ENCODE measurements at places on chromosomes 12 and 14.

DNA sequence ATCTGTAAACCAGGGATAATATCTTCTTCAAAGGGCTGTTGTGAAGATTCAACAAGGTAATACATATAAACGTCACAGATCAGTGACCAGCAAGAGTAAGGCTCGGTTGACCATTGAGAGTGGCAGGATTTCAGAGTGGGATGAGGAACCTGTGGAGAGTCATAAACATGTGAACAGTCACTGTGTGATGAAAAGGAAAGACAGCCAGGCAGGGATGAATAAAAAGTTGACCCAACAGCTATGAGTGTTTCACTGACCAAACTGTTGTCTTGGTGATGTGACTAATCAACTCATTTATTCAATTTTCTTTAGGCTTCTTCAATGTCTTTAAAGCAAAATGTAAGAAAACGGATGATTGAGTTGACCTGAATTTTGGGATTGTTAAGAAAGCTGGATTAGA is 8.6 kb upstream of the FRMD6 start:
- DNase-seq: no peak

GRCh38 chr12:124392271-124392666 is 97.4 kb downstream of the RFLNA start:
- no peak for DNase-seq

GRCh38 chr12:52204095-52204930 is 12.5 kb upstream of the KRT80 start:
- no peak for DNase-seq

- no peak for DNase-seq
Observed at GRCh38 chr12:34257093-34257492, 234.8 kb downstream of the ALG10 start.

DNA sequence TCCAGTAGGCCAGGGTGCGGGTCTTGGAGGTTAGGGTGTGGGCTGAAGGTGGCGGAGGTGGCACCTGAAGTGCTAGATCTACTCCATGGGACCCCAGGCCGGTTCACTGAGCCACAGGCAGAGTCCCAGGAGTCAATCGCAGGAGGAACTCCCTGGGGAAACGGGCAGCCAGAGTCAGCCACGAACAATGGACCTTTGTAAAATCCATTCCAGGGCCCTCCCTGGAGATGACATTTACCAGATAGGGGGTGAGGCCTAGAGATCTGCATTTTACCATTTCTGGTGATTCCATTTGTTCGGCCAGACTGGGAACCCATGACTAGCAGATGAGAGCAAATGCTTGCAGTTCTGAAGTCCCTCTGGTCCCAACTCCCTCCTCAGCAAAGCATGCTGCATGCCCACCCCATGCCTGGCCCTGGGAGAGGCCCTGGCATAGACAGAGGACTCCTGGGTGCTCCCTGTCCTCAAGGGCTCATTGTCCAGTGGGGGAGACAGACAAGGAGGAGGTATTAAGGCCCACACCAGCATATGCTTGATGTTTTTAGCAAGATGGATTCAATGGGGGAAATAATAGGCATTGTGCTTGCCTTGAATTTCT is 115.5 kb downstream of the EML1 start:
- no peak for DNase-seq

DNA sequence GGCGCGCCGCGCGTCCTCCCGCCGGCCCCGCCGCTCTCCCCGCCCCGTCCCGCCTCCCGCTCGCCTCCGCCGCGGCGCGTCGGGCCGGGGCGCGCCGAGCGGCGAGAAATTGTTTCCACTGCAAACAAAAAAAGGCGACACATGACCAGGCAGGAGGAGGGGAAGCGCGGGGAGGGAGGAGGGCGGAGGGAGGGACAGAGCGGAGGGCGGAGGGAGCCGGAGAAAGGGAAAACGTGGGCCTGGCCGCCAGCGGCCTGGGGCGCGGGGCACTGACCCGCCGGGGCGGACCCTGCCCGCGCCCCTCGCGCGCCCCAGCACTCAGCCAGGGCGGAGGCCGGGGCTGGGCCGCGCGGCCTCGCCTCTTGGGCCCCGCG is at the start of gene FOXN3:
Gene FOXN3, minus strand, starts transcription at position 143 of the 374 bp plus-strand sequence. CDS start 4,757 bp downstream, outside the sequence.
- DNase-seq: peak; percentile 74

GRCh38 chr12:114995891-114996290 is 311.9 kb upstream of the TBX3 start:
- no peak for DNase-seq

DNA sequence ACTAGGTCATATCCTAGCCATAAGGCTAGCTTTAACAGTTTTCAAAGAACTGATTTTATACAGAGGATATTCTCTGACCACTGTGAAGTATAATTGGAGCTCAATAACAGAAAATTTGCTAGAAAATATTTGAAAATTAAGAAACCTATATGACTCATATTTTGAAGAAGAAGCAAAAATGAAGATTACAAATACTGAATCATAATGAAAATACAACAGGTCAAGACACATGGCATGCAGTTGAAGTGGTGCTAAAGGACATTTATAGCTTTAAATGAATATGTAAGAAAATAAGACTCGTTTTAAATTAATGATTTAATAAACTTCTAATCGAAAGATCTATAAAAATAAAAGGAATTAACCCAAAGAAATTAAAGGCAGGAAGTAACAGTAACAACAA is 1234.6 kb downstream of the SLC16A7 start:
- no peak for DNase-seq

- no peak for DNase-seq
Observed at GRCh38 chr12:30661210-30661609, 34.5 kb downstream of the IPO8 start.

- DNase-seq: no peak
Observed at GRCh38 chr12:27686147-27686546, 10.1 kb upstream of the REP15 start.

DNA sequence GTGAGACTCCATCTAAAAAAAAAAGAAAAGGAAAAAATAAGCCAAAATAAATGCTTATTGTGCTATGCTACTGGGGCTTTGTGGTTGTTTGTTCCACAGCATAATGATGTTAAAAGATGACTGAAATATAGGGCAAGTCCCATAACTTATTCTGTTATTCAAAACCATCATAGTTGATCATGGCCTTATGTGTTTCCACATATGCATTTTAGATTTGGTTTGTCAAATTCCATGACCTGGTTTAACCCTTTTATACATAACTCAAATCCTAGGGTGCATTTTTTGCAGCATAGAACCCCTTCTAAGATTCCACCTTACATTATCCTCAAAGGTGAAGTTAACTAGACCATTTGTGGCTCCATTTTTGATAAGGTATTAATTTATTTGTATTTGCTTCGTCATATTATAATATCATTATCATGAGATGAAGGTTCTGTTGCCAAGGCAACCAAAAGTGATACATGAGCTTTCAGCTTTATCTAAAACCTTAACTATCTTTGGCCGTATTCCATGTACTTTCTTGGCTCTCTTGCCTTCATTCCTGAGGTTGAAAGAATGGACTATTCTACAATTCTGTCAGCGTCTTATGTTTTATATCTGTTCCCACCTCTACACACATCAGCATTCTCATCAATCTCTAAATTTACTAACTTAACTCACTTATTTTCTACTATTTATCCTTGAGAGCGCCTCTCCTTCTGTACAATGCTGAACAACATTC is 138.7 kb upstream of the DYRK2 start:
- no peak for DNase-seq

GRCh38 chr14:90585106-90585505 is 188.3 kb downstream of the CALM1 start:
- no peak for DNase-seq

DNA sequence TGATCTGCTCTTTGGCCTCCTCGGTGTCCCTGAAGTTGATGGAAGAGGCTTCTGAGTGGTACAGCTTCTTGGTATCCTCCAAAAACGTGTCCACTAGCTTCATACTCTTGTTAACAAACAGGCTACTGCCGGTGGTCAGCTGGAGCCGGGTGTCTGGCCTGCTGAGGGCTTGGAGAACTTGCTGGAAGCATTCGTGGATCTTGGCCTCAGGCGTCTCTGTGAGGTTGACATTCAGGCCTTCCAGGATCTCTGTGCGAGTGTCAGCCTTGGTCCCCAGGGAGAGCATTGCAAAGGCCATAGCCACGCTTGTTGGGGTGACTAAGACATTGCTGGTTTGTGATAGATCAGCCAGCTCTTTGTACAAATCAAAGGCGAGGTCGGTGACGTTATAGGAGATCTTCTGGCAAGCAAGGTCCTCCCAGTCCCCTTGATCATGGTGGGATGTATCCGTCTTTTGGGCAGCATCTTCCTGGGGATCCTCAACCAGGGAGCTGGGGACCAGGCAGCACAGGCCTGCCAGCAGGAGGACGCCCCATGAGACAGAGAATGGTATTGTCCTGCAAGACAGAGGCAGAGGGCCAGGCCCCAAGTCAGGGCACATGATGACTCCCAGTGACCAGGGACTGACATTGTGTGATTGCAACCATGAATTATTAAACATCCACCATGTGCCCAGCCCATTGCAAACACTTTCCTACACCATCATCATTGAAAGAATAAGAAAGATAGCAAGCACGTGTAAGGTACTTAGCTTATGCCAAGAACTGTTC is 22.1 kb downstream of the SERPINA1 start:
- no peak for DNase-seq

- no peak for DNase-seq
Observed at GRCh38 chr12:47307680-47308399, 228.1 kb upstream of the AMIGO2 start.

GRCh38 chr14:101469382-101470247 is 91.7 kb upstream of the DIO3 start:
- DNase-seq: no peak

GRCh38 chr12:123873793-123874192 is 98.8 kb downstream of the CCDC92 start:
- no peak for DNase-seq

DNA sequence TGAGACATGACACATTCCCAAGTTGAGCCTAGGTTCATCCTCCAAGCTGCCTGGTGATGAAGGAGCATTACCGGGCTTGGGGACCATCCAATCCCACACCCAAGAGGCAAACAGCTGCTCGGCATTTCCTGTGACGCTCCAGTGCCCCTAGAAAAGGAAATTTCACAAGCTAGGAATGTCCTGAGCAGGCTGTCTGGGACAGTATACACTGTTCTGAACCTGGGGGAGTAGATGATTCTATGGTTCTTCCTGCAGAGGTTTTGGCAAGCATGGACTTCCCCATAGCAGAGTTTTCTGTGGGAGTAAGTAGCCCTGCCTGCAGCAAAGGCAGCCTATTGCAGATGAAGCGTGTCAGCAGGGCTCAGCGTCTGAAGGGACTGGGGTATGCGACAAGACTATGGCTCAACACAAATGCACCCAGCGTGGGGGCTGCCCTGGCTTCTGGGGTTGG is 47.4 kb upstream of the SRSF5 start:
- no peak for DNase-seq

DNA sequence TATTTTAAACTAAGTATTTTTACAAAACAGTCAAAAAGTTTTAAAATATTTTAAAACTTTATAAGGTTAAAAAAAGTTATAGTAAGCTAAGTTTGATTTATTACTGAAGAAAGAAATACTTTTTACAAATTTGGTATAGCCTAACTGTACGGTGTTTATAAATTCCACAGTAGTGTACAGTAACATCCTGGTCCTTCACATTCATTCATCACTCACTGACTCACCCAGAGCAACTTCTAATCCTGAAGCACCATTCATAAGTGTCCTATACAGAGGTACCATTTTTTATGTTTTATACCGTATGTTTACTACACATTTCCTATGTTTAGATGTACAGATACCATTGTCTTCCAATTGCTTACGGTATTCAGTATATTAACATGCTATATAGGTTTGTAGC is 170.0 kb downstream of the KLHL28 start:
- DNase-seq: no peak

- DNase-seq: no peak
Observed at GRCh38 chr14:100788517-100788916, 37.4 kb upstream of the MEG3 start.
